Breast epithelium (tissue), 4 donors: ENCODE measurements at places on chromosomes 2 and 18. TPM values are rescaled to one million over a fixed set of nuclear protein-coding genes. Genes with fewer than 3 reads are reported as not detected.

The UGT1A3 gene
- not detected for total RNA-seq

The NAT8 gene
- not detected for total RNA-seq

The NEDD4L gene
- total RNA-seq = 106 TPM

The LRATD1 gene
- 10.0 TPM for total RNA-seq

The COL6A3 gene
- 116 TPM for total RNA-seq

DNA sequence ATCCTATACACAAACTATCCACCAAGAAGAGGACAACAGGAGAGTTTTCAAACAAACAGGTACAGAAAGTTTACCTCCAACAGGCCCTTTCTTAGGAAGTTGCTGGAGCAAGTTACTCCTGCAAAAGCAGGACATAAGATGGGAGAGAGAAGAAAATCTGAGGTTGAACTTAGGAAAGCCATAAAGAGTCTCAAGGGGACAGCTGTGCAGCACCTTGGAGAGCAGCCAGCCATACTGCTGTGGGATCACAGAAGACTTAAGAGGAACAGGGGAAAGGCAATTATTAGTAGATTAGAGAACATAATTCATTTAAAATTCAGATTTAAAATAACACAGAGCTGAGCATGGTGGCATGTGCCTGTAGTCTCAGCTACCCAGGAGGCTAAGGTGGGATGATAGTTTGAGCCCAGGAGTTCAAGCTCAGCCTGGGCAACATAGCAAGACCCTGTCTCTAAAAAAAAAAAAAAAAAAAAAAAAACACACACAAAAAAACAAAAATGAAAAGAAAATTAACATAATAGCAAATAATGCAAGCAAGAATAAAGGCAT lies 148.1 kb upstream of the SIX3 start:
- no peak overlapping the region for H3K27ac ChIP-seq
- peaks cover 5% of the 10 kb centered on the region for H3K27me3 ChIP-seq
- no peaks in the 10 kb centered on the region for H3K36me3 ChIP-seq
- DNase-seq = no peak
- no peaks in the 10 kb centered on the region for H3K4me1 ChIP-seq

- no peaks in the 10 kb centered on the region for H3K4me1 ChIP-seq
- no peak overlapping the region for H3K27ac ChIP-seq
- H3K4me3 ChIP-seq = no peak overlapping the region
- no peak for DNase-seq
- H3K36me3 ChIP-seq = no peaks in the 10 kb centered on the region
These were observed 1043.9 kb upstream of the POU3F3 start for GRCh38 chr2:103809941-103810441.

DNA sequence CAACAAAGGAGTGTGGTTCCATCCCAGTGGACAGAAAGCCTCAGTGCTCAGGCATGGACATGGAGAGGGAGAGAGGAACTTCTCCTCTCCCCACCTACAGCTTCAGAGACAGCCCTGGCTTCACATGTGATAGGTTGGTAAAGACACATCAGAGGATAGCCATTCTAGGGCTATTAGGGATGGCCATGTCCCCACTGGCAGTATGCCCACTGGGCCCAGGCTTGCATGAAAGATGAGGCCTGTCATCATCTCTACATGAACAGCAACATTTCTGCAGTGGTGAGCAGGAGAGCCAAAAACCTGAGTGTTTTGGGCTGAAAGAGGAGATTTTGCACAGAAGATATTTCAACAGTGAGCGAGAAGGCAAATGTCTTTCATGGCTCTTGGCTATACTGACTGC lies 517.2 kb downstream of the NR4A2 start:
- no peak for DNase-seq
- H3K4me1 ChIP-seq = no peaks in the 10 kb centered on the region
- no peak overlapping the region for H3K4me3 ChIP-seq
- H3K36me3 ChIP-seq = no peaks in the 10 kb centered on the region

GRCh38 chr18:79868811-79869541 lies 71.2 kb downstream of the KCNG2 start:
- H3K4me1 ChIP-seq = peaks cover 4% of the 10 kb centered on the region
- no peaks in the 10 kb centered on the region for H3K36me3 ChIP-seq
- no peak for DNase-seq

GRCh38 chr2:69428981-69429380 lies 8.3 kb downstream of the NFU1 start:
- no peaks in the 10 kb centered on the region for H3K27me3 ChIP-seq
- H3K4me1 ChIP-seq = no peaks in the 10 kb centered on the region
- no peak overlapping the region for H3K27ac ChIP-seq

DNA sequence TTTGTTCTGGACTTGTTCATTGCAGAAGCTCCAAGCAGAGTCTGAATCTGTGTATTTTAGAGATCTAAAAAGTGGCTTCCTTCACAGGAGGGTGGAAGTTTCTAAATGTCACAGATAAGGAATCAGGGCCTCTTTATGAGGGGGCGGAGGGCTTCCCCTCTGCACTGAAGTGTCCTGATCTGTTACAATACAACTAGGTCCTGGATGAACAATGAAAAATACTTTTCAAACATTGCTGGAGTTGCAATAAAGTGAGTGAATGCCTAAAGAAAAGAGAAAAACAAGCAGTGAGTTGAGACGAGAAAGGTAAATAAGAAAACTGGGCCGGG lies 179.3 kb upstream of the HDAC4 start:
- H3K36me3 ChIP-seq = no peaks in the 10 kb centered on the region
- no peaks in the 10 kb centered on the region for H3K4me1 ChIP-seq
- no peak for DNase-seq

DNA sequence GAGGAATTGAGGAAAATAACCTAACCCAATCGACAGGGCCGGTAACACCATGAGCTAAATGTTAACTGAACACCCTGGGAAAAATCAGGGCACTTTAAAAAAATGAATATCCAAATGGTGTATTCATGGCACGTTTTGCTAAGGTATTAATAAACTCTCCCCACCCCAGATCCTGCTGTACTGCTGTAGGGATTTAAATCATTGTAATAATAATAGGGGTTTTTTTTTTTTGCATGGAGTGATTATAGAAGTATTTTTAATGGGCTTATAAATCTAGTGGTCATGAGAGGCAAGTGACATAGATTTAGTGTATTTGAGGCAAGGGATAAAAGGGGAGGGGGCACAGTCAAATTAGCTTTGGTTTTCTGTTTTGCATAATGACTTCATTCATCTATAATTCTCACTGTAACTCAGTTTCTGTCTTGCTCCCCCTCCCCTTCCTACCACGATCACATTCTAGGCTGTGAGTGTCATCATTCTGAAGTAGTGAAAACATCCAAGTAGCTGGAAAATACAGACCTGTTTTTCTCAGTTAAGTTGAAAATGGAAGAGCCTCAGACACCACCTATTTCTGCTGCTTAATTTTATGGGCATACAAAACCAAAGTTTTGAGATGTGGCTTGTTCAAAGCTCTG lies 18.2 kb upstream of the MGAT5 start:
- no peaks in the 10 kb centered on the region for H3K27me3 ChIP-seq
- no peak overlapping the region for H3K27ac ChIP-seq
- no peaks in the 10 kb centered on the region for H3K4me1 ChIP-seq
- DNase-seq = no peak

DNA sequence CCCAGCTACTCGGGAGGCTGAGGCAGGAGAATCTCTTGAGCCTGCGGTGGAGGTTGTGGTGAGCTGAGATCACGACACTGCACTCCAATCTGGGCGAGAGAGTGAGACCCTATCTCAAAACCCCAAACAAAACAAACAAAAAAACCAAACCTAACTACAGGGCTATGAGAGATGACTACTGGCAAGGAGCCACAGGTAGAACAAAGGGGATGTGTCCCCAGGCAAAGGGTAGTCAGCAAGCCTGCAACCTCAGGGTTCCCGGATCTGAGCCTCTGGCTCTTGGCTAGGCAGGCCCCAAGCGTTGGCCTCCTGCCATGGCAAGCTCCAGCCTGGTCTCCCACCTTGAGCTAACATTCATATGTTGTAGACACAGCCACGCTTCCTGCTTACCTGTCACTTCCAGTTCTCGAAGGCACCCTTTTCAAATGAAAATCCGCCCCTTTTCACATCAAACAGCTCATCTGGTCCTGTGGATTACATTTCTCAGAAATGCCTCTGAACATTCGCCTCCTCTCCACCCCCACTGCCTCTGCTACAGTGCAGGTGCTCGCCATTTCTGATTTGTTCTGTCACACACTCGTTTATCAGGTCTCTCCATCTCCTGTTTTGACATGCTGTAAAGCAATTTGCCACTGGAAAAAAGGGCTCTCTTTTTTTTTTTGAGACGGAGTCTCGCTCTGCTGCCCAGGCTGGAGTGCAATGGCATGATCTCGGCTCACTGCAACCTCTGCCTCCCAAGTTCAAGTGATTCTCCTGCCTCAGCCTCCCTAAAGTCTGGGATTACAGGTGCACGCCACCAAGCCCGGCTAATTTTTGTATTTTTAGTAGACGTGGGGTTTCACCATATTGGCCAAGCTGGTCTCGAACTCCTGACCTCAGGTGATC lies 13.1 kb upstream of the ACTR3 start:
- DNase-seq = peak; percentile 55
- H3K4me3 ChIP-seq = no peak overlapping the region
- peak overlapping the region; percentile 33 for H3K27ac ChIP-seq
- H3K36me3 ChIP-seq = no peaks in the 10 kb centered on the region
- no peaks in the 10 kb centered on the region for H3K27me3 ChIP-seq

DNA sequence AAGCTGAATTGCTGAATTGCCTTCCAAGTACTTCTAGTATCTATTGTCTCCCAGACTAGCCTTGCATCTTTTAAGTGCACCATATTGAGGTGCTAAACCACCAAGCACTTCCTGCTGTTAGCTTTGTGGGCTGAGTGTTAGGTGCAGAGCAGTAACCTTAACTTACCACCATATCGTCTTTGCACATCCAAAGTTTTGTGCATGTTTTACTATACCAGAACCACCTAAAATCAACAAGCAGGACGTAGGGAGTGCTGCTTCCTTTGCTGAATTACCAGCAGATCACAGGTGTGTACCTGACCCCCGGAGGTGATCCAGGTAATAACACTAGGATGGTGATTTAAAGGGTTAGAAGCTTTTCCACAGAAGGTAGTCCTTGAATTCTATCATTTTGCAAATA lies 359.9 kb upstream of the HNRNPA3 start:
- H3K4me3 ChIP-seq = no peak overlapping the region
- no peak overlapping the region for H3K27ac ChIP-seq
- no peaks in the 10 kb centered on the region for H3K4me1 ChIP-seq

DNA sequence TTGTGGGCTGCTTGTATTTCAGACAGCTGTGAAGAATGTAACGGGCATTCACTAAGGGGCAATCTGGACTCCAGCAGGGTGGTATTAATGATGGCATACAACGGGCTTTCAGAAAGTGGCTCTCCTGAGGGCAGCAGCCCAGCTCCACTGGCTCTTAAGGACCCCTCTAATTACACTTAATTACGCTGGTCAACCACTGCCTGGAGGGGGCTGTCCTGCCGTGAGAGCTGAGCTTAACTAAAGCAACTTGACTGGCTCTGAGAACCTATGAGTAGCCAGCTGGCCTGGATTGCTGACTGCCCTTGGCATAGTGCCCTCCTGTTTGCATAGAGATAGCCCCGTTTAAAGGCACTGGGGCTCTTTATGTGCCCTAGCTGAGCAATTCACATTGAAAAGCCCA lies 3.8 kb downstream of the LIPG start:
- H3K4me1 ChIP-seq = peaks cover 9% of the 10 kb centered on the region
- no peaks in the 10 kb centered on the region for H3K27me3 ChIP-seq
- H3K27ac ChIP-seq = no peak overlapping the region
- DNase-seq = no peak
- H3K36me3 ChIP-seq = no peaks in the 10 kb centered on the region

DNA sequence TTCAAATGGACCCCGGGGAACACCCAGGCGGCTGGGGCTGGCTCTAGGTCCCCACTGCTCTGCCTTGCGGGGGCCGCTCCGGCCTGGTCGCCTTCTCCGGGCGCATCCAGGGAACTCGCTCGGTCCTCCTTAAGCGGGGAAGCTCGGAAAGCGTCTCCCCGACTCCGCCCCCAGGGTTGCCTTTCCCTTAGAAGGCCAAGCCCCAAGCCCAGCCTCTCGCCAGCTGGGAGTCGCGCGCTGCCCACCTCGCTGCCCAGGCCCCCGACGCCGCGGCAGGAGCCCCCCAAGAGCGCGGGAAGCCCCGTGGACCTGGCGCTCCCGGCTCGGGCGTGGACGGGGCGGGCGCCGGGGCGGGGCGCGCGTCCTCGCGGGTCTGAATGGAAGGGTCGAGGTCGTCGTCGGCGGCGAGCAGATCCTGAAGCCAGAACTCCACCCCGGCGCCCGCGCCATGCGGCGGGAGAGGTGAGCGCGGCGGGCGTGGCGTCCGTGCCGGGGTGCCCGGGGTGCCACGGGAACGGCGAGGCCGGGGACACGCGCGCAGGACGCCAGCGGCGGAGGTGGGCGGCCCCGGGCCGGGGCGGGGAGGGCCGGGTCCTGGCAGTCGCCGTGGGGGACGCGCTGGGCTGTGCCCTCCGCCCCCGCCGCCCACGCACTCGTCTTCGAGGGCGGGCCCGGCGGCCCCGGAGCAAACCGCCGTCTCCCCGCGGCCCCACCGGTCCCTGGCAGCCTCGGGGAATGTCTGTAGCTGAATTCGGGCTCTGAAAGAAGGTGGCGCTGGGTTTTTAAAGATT lies at the start of gene BOK:
Gene BOK (plus strand): TSS at position 214 of the 791 bp plus-strand sequence. CDS start 739 bp downstream, outside the sequence.
- H3K27me3 ChIP-seq = no peaks in the 10 kb centered on the region
- peaks cover 21% of the 10 kb centered on the region for H3K4me1 ChIP-seq
- H3K27ac ChIP-seq = peak within 1 kb of the TSS; percentile 87
- H3K36me3 ChIP-seq = no peaks in the 10 kb centered on the region

DNA sequence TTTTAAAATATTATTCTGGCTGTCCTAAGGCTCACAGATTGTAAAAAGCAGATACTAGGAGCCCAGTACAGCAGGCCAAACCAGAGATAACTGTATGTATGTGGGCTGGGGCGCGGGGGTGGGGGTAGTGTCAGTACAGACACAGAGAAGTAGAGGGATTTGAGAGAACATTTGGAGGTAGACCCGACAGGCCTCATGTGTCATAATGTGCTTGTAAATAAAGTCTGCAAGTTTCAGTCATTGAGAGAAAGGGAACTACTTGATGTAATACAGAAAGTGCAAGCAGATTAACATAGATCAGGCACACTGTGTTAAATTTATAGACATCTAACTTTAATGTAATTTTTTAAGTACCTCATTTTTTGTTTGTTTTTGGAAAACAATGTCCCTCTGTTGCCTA lies 7.4 kb upstream of the POLI start:
- H3K4me3 ChIP-seq = no peak overlapping the region
- H3K27ac ChIP-seq = no peak overlapping the region
- H3K36me3 ChIP-seq = no peaks in the 10 kb centered on the region
- DNase-seq = no peak
- no peaks in the 10 kb centered on the region for H3K4me1 ChIP-seq

GRCh38 chr2:96533292-96534073 lies 3.1 kb upstream of the ARID5A start:
- peak overlapping the region; percentile 7 for H3K4me3 ChIP-seq
- H3K36me3 ChIP-seq = no peaks in the 10 kb centered on the region
- DNase-seq = peak; percentile 84
